ENCODE measurements at places on chromosomes 7 and 10. TPM values are rescaled to one million over a fixed set of nuclear protein-coding genes. Genes with fewer than 3 reads are reported as not detected.

Gene CPN1
- not detected for total RNA-seq

GRCh38 chr7:103944230-103944900 is 45.1 kb downstream of the RELN start:
- H3K27ac ChIP-seq = no peak overlapping the region
- H3K27me3 ChIP-seq = peaks cover 1% of the 10 kb centered on the region
- H3K36me3 ChIP-seq = no peaks in the 10 kb centered on the region
- H3K4me1 ChIP-seq = no peaks in the 10 kb centered on the region

- H3K36me3 ChIP-seq = peaks cover 28% of the 10 kb centered on the region
- DNase-seq = no peak
- H3K27me3 ChIP-seq = no peaks in the 10 kb centered on the region
- no peak overlapping the region for H3K4me3 ChIP-seq
Observed at GRCh38 chr10:50362547-50363125, 111.3 kb upstream of the ASAH2 start.

GRCh38 chr10:73765066-73765465 is 16.8 kb upstream of the CHCHD1 start:
- H3K27ac ChIP-seq = no peak overlapping the region
- peaks cover 89% of the 10 kb centered on the region for H3K36me3 ChIP-seq
- peaks cover 25% of the 10 kb centered on the region for H3K4me1 ChIP-seq
- DNase-seq = no peak
- no peak overlapping the region for H3K4me3 ChIP-seq
- no peaks in the 10 kb centered on the region for H3K27me3 ChIP-seq

GRCh38 chr10:13268841-13269240 is 31.0 kb downstream of the PHYH start:
- peaks cover 1% of the 10 kb centered on the region for H3K27me3 ChIP-seq
- no peaks in the 10 kb centered on the region for H3K36me3 ChIP-seq
- no peak for DNase-seq
- peaks cover 2% of the 10 kb centered on the region for H3K4me1 ChIP-seq
- no peak overlapping the region for H3K27ac ChIP-seq
- H3K4me3 ChIP-seq = no peak overlapping the region

Gene COL17A1
- total RNA-seq = not detected

DNA sequence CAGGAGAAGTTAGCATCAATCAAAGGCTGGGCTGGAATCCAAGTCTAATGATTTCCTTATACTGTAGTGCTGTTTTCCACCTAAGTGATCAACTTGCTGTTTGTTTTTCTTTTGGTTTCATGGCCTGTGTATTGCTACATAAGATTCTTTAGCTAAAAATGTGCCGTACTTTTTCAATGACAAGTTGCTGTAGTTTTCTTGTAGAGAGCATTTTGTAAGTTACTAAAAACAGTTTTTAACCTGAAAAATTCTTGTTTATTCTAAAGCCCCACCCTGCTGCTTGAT is 1.3 kb downstream of the HELLS start:
- no peaks in the 10 kb centered on the region for H3K27me3 ChIP-seq
- peak overlapping the region; percentile 99 for H3K4me3 ChIP-seq
- H3K27ac ChIP-seq = peak overlapping the region; percentile 98
- H3K36me3 ChIP-seq = peaks cover 36% of the 10 kb centered on the region
- peaks cover 33% of the 10 kb centered on the region for H3K4me1 ChIP-seq

Gene HMX3
- not detected for total RNA-seq

DNA sequence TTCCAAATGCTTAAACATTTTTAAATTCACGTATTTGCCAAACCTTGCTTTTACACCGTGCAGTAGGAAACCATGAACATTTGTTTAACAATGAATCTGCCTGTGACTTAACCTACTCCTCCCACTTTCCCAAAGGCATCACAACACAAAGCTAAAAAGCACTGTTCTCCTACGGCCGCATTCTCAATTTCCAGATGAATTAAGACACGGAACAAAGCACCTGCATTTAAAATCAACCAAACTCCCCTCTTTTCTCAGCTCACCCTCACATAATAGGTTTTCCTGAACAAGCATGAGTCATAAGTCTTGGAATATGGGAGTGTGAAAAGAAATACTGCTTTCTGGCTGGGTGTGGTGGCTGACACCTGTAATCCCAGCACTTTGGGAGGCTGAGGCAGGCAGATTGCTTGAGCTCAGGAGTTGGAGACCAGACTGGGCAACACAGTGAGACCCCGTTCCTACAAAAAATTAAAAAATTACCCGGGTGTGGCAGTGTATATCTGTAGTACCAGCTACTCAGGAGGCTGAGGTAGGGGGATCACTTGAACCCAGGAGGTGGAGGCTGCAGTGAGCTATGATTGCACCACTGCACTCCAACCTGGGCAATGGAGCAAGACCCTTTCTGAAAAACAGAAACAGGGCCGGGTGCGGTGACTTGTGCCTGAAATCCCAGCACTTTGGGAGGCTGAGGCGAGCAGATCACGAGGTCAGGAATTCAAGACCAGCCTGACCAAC is 51.7 kb upstream of the CYTH3 start:
- no peak overlapping the region for H3K27ac ChIP-seq
- no peak for DNase-seq
- H3K36me3 ChIP-seq = no peaks in the 10 kb centered on the region
- no peaks in the 10 kb centered on the region for H3K27me3 ChIP-seq
- H3K4me1 ChIP-seq = peaks cover 3% of the 10 kb centered on the region

Gene UPK3B
- total RNA-seq = 1.2 TPM

DNA sequence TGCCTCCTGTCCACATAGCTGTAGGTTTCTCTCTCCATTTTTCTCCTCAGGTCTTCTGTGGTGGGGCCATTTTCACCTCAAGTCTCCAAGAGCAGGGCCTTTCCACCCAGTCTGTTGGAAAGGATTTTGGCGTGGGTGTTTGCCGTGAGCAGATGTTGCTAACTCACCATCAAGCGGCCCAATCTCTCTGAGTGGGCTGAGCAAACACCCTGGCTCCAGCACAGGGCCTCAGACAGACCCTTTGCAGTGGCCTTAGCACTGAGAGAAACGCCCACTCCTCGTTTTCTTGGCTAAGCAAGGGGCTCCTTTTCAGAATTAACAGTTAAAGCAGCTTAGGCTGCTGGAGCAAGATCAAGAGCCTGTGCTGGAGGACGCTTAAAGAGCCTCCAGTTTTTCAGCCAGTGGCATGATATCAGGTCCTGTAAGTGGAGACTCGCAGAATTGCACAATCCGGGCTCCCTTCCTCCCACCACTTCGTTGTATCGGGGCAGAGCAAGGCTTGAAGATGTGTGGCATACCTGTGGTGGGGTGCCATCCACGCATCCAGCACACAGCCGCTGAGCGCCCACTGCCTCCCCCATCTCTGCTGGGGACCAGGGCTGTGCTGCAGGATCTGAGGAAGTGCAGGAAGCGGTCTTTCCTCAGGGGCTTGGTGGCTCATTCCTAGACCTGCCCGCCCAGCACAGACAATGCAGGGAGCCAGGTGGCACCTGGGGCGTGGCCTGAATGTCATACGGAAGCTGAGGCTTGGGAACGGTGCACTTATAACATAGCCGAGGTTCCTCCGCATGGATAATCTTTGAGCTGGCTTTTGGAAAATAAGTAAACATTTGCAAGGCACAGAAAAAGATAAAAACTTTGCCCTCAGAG is 142.7 kb downstream of the ADARB2 start:
- H3K36me3 ChIP-seq = no peaks in the 10 kb centered on the region
- DNase-seq = no peak
- H3K27ac ChIP-seq = no peak overlapping the region
- H3K4me3 ChIP-seq = no peak overlapping the region
- no peaks in the 10 kb centered on the region for H3K27me3 ChIP-seq

DNA sequence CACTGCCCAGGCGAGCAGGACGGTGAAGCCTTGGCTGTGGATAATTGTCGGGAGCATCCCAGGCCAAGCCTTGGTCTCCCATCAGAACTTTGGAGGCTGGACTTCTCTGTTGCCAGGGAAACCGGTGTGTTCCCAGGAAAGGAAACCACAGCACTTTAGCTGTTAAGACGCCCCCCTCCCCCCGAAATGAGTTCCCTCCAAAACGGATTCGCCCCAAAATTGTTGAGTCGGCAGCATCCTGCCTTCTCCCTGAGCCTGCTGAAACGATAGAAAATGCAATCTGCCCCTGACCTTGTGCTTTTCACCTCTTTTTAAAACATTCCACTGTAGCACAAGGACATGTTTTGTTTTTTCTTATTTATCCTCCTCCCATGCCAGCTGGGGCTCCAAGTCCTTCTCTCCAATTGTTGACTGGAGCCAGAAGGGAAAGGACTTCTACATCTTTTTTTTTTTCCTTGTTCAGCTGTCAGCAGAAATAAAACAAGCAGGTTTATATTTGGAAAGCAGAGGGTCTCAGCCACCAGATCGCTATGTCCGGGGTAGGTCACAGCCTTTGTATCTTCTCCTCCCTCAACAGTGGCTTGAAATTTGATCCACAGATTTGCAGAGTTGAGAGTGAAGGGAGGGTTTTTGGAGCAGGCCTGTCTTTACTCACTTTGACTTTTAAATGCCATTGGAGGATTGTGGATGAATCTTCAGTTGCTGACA is 116.5 kb downstream of the ZMIZ1 start:
- no peak overlapping the region for H3K27ac ChIP-seq
- no peak for DNase-seq
- H3K4me1 ChIP-seq = peaks cover 3% of the 10 kb centered on the region
- no peaks in the 10 kb centered on the region for H3K36me3 ChIP-seq
- H3K27me3 ChIP-seq = no peaks in the 10 kb centered on the region

- H3K27ac ChIP-seq = no peak overlapping the region
- peaks cover 5% of the 10 kb centered on the region for H3K27me3 ChIP-seq
- no peak overlapping the region for H3K4me3 ChIP-seq
- no peaks in the 10 kb centered on the region for H3K36me3 ChIP-seq
- no peaks in the 10 kb centered on the region for H3K4me1 ChIP-seq
Observed at GRCh38 chr10:28796606-28797512, 119.5 kb downstream of the BAMBI start.

Gene LIPF
- not detected for total RNA-seq

GRCh38 chr7:55513868-55514267 is 58.4 kb downstream of the VOPP1 start:
- no peaks in the 10 kb centered on the region for H3K27me3 ChIP-seq
- H3K4me1 ChIP-seq = peaks cover 39% of the 10 kb centered on the region
- no peak overlapping the region for H3K27ac ChIP-seq
- no peak for DNase-seq

Gene FLNC
- not detected for total RNA-seq

Gene ATP6V0A4
- not detected for total RNA-seq

- DNase-seq = no peak
- no peaks in the 10 kb centered on the region for H3K4me1 ChIP-seq
- no peaks in the 10 kb centered on the region for H3K36me3 ChIP-seq
- peaks cover 2% of the 10 kb centered on the region for H3K27me3 ChIP-seq
Observed at GRCh38 chr7:28598586-28598985, 186.3 kb downstream of the CREB5 start.

- H3K4me1 ChIP-seq = peaks cover 23% of the 10 kb centered on the region
- H3K36me3 ChIP-seq = peaks cover 31% of the 10 kb centered on the region
- no peak for DNase-seq
- peak overlapping the region; percentile 2 for H3K27ac ChIP-seq
- H3K4me3 ChIP-seq = no peak overlapping the region
Observed at GRCh38 chr10:3787816-3788215, 2.8 kb upstream of the KLF6 start.

DNA sequence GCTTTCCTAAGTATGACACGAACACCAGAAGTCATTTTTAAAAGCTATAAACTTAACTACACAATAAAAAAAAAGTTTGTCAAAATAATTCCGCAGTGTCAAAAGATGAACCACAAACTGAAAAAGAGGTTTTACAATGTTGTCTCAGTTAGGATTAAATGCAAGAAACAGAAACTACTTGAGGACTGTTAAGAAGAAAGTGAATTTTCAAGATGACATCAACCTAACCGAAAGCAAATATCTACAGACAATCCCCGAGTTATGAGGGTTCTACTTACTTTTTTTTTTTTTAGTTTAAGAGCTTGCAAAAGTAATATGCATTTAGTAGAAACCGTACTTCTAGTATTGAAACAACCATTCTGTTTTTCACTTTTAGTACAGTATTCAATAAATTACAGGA is 62.3 kb downstream of the TFPI2 start:
- H3K36me3 ChIP-seq = no peaks in the 10 kb centered on the region
- H3K27ac ChIP-seq = no peak overlapping the region
- no peak for DNase-seq
- H3K4me1 ChIP-seq = no peaks in the 10 kb centered on the region

Gene ZNF488
- total RNA-seq = 1.7 TPM

- peaks cover 17% of the 10 kb centered on the region for H3K27me3 ChIP-seq
- H3K36me3 ChIP-seq = no peaks in the 10 kb centered on the region
- DNase-seq = no peak
- H3K4me3 ChIP-seq = no peak overlapping the region
- H3K27ac ChIP-seq = no peak overlapping the region
Observed at GRCh38 chr7:143329471-143330170, 13.7 kb downstream of the CLCN1 start.

Gene CHN2
- 0.73 TPM for total RNA-seq

Data from activated T-helper 2 cell treated with anti-CD3 and anti-CD28 coated beads, Interferon-gamma antibody, Interleukin-2, Interleukin-4, amounts not matched to agents 10 μg/mL and 5 μg/mL and 100 μg/mL, durations not matched to agents 14 hours and 24 hours and 36 hours (primary cell).